ENCODE measurements at places on chromosomes 6 and 20.

- no peak for DNase-seq
Measured at GRCh38 chr6:51930602-51931001, 156.8 kb downstream of the PKHD1 start.

- no peak for DNase-seq
Measured at GRCh38 chr20:47265984-47266383, 90.5 kb downstream of the ZMYND8 start.

GRCh38 chr20:53061192-53062108 is 89.3 kb downstream of the TSHZ2 start:
- no peak for DNase-seq

DNA sequence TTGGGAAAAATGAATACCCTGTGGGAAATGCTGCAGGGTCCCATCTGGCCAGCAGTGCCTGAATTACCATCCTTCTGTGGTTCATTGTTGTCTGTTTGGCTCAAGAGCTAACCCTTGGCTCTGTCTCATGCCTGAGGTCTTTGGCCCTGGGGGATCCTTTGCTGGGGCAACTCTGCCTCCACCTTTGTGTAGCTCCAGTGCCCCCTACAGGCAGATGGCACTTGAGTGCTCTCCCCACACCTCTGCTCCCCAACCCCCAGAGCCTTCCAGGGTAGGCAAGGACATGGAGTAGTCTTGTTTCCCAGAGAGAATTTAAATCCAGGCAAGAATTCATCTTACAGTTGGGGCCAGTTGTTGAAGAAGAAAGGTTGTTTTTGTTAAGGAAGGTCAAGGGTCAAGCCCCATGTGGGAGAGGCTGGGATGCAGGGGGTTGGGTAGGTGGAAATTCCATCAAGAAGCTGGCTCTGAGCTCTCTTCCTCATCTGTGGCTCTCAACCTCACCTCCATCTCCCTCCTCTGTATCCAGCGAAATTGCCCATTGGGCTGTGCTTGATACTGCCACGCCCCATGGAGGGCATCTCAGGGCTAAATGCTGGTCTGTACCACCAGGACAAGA is 44.2 kb downstream of the ZNF831 start:
- no peak for DNase-seq

DNA sequence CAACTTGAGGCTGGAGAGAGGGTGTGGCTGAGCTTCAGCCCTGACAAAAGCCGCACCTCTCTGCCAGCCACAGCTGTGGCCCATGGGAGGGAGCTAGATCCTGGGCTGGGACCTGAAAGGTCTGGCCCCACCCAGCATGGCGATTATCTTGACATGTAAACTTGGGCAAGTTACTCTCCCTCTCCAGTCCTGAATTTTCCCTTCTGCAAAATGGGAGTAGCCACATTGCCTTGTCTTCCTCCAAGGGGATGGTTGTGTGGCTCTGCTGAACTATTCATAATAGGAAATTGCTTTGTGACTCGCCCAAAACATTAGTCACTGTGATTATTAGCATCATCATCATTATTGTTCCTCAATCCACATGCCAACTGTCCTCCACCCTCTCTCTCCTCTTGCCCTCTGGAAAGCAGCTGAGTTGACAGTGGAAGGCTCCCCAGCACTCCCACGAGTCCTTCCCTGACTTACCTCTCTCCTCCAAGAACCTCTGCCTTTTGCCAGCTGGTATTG is 23.0 kb upstream of the RBPJL start:
- no peak for DNase-seq

DNA sequence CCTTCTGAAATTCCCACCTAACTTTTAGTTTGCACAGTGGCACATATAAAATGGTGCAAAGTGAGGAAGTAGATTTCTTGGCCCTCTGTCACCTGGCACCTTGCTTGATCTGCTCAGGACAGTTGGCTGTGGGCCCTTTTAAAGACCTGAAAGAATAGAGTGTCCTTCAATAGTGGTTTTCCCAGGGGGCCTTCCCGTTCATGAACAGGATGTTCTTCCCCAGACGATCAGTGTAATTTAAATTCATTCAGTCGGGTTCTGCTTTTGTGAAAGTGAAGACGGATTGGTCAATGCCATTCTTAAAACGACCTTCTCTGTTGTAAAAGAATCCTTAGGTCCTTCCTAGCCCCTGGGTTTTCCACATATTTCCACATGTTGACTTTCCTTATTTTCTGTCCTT is 178.5 kb downstream of the SASH1 start:
- DNase-seq, result no peak

DNA sequence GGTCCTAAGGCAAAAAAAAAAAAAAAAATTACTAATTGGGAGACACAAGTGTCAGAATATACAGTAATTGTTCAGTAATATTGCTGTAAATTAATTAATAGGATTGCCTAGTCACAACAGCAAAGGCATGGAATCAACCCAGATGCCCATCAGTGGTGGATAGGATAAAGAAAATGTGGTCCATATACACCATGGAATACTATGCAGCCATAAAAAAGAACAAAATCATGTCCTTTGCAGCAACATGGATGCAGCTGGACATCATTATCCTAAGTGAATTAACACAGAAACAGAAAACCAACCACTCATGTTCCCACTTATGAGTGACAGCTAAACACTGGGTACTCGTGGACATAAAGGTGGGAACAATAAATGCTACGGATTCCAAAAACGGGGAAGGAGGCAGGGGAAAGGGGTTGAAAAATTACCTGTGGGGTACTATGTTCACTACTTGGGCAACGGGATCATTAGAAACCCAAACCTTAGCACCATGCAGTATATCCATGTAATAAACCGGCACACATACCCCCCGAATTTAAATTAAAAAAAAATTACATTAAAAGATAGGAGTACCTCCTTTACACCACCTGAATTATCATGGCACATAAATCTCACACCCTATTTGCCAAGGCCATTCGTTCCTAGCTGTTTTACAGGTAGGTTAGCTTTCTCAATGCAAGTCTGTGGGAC is 689 bp upstream of the PFDN4 start:
- no peak for DNase-seq

DNA sequence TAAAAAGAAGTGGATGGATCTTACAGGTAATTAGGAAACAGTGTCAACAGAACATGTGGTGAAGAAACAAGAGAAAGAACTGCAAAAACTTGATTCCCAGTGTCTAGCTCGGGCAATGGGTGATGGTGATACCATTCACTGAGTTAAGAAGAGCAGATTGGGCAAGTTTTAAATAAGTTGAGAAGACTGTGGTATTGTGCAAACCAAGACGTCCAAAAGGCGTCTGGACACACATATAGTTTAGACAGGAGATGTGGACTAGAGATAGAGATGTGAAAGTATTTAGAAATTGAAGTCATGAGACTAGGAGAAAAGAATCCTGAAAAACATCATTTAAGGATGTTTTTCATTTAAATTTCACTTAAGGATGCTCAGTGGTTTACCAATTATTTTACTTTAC is 53.9 kb downstream of the CDK19 start:
- no peak for DNase-seq

DNA sequence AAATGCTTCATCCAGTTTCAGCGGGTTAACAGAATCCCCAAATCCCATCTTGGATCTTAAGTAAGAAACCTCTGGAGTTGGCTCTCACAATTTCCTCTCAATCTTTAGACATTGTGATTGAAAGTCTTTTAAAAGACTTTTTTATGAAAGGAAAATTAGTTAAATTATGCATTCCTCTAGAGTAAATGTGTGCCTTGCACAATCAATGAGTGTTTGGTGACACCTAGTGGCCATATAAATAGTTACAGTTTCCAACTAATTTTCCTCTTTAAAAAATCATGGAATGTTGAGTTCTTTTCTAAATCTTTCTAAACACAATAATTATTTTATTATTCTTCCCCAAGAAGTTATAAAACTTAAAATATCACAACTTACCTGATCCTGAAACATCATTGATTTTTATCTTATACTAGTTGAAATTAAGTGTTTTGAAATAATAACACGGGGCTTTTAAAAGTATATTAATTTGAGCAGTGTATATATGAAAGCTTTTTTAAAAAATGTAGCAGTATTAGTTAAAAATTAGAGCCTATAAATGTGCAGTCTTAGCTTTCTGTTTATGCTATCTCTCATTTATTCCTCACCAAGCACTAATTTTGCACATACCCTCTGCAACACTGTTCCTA is 66.4 kb downstream of the PKHD1 start:
- no peak for DNase-seq

DNA sequence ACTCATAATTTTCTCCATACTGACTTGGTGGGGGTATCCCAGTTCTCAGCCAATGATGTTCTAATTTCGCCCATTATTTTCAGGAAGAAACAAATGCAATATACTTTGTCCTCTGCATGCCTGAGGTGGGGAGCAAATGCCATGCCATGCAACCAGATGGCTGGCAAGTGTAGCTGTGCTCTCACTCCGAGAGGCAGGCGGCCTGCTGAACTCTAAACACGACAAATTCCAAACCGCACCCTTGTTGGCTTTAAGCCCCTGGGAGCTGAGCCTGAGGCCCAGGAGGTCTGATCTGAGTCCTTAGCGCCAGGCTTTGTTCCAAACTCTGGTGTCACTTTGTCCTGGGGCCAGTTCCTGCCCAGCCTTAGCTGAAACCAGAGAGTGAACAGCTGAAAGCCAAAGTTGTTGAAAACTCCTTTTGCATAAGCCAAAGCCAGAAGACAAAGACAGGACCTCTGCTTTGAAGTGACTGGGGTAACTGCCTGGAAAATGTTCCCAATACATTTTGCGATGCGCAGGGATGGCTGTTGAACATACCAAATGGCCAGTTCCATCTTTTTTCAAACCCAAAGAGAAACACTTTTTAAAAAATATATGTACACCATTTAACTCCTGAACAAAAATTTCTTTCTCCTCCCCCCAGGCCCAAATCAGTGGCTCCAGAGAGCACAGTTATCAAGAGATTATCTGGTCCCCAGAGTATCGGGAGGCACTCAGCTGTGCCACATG is 46.2 kb downstream of the TTI1 start:
- DNase-seq, result no peak

- no peak for DNase-seq
Measured at GRCh38 chr6:80962382-80962781, 790.1 kb downstream of the TENT5A start.

DNA sequence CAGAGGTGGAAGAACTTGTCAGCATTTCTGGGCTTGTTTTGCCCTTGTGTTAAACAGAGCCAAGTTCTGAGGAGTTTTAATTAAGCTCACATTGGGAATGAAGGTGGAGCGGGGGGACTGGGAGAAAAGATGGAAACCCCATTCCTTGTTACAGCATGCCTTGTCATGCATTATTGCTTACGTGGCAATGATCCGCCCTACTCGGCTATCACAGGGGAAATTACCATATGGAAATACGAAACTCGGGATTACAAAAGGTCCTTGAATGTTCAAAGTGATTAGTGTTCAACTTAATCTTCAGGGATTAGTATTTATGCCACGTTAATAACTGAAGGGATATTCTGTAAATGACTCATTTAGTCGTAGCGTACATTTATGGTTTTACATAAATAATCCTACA is 86.4 kb downstream of the MAP3K7 start:
- DNase-seq, result no peak

All from T47D (cell line).